Peyer's patch (tissue), 4 donors: ENCODE measurements at places on chromosomes 12 and 14.

DNA sequence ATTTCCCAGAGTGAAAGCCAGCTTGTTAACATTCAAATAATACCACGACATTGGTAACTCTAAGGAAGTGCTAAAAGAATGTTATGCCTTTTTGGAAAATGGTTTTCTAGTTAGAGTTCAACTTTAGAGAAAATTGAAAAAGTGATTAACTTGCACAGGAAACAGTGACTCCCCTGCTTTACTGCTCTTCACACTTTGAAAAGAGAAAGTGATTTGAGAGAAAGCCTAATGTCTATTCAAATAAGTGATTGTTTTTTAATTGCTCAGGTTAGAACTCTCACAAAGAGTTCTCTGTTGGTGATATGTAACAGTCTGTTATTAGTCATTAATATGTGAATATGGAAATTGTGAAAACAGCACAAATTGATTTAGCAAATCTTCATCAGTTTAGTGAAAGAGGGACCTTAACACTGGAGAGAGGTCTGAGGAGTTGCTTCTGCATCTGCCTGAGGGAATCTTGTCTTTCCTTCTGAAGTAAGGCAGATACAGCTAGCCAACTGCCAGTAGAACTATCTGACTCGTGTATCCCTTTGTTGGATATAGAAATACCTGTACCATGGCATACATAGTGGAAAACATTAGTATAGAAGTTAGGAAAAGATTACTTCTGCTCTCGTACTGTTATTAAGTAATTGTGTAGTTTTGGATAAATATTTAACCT lies 25.5 kb downstream of the ATF7IP start:
- no peak for DNase-seq

- no peak for DNase-seq
These were observed 181.1 kb downstream of the ESR2 start for GRCh38 chr14:64112867-64113678.

- no peak for DNase-seq
These were observed 193.7 kb upstream of the RTL1 start for GRCh38 chr14:101097109-101097793.

DNA sequence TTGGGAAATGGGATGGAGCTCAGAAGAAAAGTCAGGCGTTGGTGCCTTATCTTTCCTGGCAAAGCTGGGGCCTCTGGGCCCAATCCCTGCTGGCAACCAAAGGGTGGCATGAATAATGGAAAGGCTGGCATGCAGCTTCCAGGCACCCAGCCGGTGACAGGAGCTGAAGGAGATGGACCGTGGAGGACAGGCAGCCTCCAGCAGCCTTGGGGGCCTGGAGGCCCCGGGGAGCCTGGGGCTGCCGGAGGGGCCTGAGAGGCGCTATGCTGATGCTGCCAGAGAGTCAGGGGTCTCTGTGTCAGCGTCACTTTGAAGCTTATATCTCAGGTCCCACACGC lies 38.2 kb upstream of the EML1 start:
- no peak for DNase-seq

DNA sequence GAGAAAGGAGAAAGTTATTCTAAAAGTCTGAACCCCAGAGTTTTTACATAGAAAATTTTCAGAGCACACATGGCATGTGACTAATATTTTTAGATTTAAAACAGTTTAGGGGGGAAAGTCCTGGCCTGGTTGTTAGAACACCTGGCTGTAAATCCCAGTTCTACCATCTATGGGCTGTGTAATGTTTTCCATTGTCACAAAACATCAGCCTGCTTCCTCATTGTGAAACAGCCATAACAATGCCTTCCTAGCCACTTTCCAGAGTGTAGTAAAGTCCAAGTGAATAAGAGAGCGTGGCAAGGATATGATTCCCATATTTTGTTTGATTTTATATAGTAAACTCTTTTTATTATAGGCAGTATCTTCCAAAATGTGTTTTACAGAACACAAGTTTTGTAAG lies 310.0 kb upstream of the DCN start:
- DNase-seq: no peak

DNA sequence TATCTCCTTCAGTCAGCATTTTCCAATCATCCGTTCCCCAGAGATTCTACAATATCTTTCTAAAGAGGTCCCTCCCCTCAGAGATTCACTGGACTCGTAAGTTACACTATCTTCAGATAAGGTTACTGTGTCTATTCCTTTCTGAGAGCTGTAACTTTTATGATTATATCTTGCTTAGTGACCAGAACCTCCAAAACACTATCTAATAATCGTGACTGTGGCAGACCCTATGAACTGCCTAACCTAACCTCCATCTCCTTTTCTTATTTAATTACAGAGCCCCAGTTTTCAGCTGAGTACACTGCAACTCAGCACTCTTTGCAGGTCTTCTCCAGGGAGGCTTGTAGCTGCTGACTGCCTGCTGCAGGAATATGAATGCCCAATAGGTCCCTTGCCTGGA lies 38.5 kb upstream of the CHGA start:
- no peak for DNase-seq

- no peak for DNase-seq
These were observed 52.0 kb downstream of the PEBP1 start for GRCh38 chr12:118187751-118188435.

- no peak for DNase-seq
These were observed 71.0 kb downstream of the TRAFD1 start for GRCh38 chr12:112196196-112196875.

GRCh38 chr12:120347766-120348165 lies 20.2 kb upstream of the PLA2G1B start:
- DNase-seq: no peak

DNA sequence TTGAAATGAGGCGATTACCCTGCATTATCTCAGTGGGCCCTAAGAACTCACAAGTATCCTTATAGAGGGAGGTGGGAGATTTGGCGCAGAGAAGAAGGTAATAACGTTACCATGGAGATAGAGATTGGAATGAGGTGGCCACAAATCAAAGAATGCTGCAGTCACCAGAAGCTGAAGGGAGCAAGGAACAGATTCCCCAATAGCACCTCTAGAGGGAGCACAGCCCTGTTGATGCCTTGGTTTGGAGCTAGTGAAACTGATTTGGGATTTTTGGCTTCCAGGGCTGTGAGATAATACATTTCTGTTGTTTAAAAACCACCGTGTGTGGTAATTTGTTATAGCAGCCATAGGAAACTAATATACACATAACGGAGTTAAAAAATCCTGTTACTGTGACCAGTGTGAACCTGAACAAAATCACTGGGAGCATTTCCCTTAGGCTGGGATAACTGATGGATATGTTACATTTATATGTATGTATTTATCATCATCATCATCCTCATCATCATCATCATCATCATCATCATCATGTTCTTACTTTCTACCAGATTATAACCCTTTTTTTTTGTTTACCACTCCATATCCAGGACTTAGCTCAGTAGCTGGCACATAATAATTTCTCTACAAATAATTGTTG lies 100.3 kb downstream of the LIN7A start:
- no peak for DNase-seq

DNA sequence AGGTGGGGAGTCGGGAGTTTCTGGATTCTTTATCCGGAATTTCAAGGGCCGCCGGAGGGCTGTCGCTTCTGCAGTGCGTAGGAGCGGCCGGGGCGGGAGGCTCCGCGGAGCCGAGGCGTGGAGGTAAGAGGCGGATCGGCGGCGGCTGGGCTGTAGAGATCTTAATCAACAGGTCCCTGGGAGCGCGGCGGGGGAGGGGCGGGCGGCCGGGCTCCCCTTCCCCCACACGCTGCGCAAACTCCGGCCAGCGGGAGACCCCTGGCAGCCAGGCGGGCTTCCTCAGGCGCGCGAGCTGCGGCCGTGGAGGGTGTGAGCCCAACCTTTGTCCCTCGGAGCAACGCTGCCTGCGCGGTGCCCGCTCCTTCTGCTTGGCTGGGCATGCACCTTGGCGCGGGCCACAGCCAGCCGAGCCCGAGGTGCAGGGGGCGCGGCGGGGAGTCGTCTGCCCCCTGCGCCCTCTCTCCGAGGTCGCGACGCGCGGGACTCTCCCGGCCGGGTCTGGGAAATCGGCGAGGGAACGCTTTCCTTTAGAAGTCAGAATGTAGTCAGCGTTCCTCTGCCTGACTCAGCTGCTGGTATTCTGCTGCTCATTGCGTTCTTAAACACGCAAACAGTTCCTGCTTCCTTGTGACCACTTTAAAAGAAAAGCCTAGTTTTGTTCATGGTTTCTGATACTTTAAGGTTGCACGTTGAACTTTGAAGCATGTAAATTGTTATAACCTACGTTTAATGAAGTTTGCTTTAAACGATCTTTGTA lies at the start of gene PALS1:
TSS of gene PALS1 (plus strand) at position 25 of the 757 bp plus-strand sequence. CDS start 37,736 bp downstream, outside the sequence.
- no peak for DNase-seq

DNA sequence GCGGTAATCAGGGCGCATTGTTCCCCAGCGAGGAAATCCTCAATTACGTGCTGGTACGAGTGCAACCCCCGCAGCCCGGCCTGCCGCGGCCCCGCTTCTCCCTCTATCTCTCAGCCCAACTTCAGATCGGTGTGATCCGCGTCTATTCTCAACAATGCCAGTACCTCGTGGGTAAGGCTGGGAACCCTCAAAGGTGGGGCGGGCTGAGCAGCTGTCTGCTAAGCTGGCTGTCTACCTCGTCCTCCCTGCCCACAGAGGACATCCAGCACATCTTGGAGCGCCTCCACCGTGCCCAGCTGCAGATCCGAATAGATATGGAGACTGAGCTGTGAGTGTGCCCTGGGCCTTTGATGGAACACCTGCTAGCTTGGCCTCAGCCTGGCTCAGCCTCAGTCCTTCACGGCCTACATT lies 996 bp downstream of the REC8 start:
- peak; percentile 48 for DNase-seq

DNA sequence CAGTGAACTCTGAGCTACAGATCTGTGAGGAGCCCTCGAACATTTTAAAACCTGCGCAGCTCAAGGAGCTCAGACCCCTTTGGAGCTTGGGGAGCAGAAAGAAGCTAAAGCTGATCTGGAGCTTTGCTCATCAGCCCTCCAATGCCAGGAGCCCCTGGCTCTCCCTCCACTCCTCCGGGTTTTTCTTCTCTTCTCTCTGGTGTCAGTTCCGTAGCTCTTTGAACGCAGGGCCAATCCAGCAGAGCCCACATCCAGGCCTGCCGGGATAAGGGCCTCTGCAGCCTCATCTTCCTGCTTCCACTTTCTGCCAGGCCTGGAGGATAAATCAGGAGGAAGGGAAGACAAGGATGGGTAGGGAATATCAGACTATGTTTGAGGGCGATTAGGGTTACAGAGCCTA lies 6.0 kb downstream of the HOXC4 start:
- DNase-seq: no peak

DNA sequence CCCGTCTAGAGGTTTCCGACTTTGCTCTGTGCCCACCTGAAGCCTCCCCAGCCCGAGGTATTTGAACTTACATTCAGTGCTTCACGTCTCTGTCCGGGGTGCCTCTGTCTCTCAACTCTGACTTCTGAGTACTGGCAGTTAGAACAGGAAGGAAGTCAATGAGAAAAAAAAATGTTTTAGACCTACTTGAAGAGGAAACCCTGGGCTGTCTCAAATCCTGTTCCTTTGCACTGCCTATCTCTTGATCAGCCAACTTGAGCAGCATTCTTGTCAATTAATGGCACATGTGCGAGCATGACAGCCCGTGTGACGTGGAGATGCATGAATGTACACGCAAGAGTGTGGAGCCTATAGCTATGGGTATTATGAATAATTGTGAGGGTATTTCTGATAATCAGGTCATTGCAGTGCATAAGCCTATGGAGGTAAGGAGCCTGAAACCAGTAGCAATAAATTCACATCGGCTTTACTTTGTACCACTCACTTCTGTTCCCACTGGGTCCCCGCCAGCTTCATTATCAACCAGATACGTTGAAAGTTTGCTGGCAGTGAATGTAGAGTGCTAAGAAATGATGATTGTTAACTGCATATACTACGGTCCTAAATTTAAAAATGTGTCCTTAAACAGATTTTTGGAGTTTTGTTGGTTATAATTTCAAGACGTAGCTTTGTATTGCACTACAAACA lies at the start of gene ARHGDIB:
TSS of gene ARHGDIB (minus strand) at position 136 of the 687 bp plus-strand sequence. CDS start 10,889 bp downstream, outside the sequence.
- DNase-seq: peak; percentile 90

GRCh38 chr12:53733807-53734200 lies 6.6 kb upstream of the CALCOCO1 start:
- no peak for DNase-seq

DNA sequence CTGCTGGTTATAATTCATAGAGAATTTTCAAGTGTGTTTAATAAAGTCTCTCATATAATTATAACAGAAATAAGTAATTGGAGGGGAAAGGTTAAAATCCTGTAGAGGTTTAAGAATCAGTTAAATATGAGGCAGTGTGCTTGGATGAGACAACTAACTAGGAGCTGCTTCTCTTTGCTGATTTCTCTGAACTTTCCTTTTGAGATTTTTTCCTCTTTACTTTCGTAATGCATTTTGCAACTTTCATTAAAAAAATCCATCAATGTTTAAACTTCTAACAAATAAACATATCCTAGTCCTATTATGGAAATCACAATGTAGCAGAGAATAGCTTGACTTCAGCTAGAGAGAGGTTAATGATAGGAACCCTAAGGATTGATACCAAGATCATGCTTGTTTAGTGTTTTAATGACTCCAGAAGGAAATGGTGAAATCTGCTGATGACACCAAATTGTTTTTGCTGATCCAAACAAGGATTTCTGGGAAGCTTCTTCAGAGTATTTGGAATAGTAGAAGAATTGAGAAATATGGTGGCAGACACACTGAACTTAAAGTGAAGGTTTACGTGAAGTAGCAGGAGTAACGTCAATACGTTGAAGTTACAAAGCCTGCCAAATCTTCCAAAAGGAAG lies 122.6 kb downstream of the RAD51B start:
- no peak for DNase-seq

DNA sequence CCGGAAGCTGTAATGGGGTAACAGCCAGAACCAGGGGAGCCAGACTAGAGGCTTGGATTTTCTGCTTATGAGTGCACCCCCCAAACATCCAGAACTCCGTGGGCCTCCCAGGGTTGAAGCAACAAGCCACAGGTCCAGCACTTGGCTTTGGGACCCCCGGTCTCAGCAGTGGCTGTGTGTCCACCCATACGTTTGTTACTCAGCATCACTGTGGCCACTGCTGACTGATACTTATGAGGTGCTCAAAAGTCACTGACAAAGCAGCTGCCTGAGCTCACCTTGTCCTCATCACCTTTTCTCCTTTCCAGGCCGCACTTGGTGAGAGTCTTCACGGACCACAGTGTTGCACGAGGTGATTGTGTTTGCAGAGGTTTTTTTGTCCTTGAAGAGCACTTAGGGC lies 145.6 kb upstream of the RFLNA start:
- DNase-seq: no peak

- peak; percentile 90 for DNase-seq
These were observed 64.2 kb downstream of the CLMN start for GRCh38 chr14:95255487-95255886.
